ENCODE measurements at places on chromosomes 6 and 20. TPM values are rescaled to one million over a fixed set of nuclear protein-coding genes. Genes with fewer than 3 reads are reported as not detected.

The RBM38 gene
- polyA plus RNA-seq: 14.6 TPM

The LPIN3 gene
- polyA plus RNA-seq: 6.1 TPM

The BCAS4 gene
- polyA plus RNA-seq: 46.9 TPM

The KIF13A gene
- polyA plus RNA-seq: 22.5 TPM

The ENPP1 gene
- polyA plus RNA-seq: 10.9 TPM

The ALDH5A1 gene
- polyA plus RNA-seq: 0.48 TPM

The SLC2A10 gene
- 22.0 TPM for polyA plus RNA-seq

The GINS1 gene
- 4.1 TPM for polyA plus RNA-seq

The SLC22A7 gene
- not detected for polyA plus RNA-seq

The NKAPL gene
- polyA plus RNA-seq: 0.49 TPM

The HDAC2 gene
- polyA plus RNA-seq: 122 TPM

The GID8 gene
- polyA plus RNA-seq: 21.5 TPM

The CRISP3 gene
- not detected for polyA plus RNA-seq

The FILIP1 gene
- 0.03 TPM for polyA plus RNA-seq

The ELMO2 gene
- polyA plus RNA-seq: 26.7 TPM

The SEMG1 gene
- not detected for polyA plus RNA-seq

Measured in IMR-90 (cell line).